ENCODE measurements at places on chromosomes 4 and X.

GRCh38 chr4:70269674-70270073, 27.3 kb downstream of the CSN3 start:
- DNase-seq, result no peak

GRCh38 chr4:163666332-163666873, 171.9 kb downstream of the TMA16 start:
- DNase-seq, result no peak

DNA sequence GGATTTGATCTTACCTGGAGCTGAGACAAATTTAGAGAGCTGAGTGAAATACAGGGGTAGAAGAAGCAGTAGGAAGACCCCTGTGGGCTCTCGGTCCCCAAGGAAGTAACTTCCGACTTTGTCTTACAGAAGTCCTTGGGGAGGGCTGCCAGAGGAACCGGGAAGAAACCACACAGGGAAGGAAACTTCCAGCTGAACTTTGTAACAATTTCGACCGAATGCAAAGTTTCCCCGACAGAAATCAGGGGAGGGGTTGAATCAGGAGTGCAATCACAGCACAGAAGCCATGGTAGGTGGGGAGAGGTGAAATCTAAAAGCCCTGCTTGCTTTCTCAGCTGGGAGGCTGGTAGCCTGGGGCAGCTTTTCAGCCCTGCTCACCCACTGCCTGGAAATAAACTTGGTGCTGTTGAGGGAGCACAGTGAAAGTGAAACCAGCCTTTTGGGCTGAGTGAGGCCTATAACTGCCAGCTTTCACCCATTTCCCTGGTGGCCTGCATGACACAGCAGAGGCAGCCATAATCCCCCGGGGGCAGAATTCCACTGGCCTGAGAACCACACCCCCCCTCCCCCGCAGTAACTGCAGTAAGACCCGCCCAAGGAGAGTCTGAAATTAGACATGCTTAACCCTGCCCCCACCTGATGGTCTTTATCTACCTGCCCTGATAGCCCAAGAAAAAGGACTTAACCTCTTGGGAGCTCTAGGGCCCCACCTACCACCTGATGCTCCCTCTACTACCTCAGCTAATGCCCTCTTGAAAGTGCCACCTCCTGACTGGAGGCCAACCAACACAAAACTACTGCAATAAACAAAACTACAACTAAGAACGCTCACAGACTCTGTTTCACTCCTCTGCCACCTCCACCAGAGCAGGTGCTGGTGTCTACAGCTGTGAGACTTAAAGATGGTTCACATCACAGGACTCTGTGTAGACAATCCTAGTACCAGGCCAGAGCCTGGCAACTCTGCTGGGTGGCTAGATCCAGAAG, 248.2 kb downstream of the PARM1 start:
- DNase-seq, result no peak

DNA sequence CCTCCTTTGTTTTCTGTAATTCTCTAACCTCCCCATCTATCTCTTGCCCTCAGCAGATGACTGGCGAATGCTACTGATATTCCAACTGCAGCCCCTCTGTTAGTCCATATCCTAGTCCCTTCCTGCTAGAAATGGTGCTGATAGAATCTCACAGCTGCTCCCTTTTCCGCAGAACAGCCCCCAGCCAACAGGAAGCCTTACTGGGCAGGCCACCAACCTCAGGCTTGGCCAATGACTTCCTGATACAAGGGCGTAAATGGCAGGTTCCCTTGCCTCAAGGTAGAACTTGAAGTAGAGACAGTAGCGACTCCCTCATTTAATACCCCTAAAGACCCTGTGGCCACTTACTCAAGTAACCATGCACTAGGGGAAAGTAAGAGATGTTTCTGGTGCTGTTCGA, 26.7 kb upstream of the SLC2A9 start:
- DNase-seq, result no peak

DNA sequence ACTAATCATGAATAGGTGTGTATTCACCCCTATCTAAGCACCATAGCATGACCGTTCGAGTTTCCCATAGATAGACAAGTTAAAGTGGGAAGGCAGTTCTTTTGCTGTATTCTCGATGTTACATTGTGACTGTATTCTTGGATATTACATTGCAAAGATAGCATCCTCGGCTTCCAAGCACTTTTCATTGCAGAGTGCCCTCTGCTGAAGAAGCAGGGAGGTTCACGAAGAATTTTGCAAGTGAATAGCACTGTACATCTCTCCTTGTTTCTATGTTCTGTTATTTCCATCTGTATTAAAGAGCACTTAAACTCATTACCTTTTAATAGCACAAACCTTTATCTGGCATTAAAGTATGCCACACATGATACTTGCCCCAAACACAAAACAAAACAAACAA, 426.7 kb upstream of the ARX start:
- DNase-seq, result no peak

GRCh38 chr4:85736571-85736970, 261.6 kb downstream of the ARHGAP24 start:
- no peak for DNase-seq
